ENCODE measurements at places on chromosomes 1 and 21.

DNA sequence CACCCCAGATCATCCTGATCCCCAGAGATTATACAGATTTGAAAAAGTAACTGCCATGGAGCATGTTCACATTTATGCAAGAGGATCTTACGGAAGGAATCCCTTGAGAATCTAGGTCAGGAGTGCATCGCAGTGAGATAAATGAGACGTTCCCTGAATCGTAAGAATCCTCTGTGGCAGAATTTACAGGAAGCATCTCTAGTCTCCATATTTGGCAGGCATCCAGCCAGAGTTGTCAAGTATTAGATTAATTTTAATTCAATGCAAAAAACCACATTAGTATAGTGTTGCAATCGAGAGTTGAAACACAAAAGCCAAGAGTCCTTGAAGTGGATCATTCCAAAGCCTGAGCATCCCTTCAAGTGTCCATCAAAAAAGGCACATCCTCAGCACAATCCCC lies 100.8 kb downstream of the RRAGC start:
- no peak for DNase-seq

GRCh38 chr1:42379794-42380585 lies 602 bp upstream of the RIMKLA start:
- DNase-seq: no peak

- no peak for DNase-seq
Observed at GRCh38 chr1:21491488-21492355, 17.5 kb upstream of the ALPL start.

GRCh38 chr1:164564378-164564777 lies 5.4 kb downstream of the PBX1 start:
- no peak for DNase-seq

DNA sequence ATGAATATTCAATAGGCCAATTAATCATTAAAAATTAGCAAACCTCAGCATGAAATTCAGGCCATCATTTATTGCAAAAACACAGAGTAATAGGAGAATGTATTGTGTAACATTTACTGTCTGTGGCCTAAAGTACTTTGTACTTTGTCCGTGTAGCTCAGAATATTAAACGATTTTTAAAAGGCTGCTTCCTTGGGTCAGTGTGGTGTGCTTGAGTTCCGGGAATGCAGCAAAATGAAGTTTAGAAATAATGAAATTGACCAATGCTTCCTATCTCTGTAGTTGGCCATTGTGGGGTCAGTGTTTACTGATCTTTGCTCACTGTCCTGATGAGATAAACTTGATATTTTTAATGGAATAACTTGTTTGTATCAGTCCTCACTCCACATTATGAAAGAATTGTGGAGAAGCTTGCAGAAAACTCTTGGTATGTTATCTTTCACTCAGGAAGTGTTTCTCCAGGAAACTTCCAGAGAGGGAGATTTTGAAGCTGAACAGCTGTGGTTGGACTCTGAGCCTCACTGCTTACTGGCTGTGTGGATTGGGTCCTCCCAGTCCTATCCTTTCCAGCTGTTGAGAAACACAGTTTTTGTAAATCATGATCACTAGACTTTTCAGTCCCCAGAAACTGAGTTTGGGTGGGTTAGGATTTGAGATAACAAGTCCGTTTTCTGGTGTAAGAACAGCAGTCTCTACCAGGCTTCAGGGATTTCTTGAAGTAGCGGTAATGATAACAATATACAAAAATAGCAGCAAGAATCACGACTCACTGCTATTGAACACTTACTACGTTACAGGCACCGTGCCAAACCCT lies 19.2 kb upstream of the MTARC1 start:
- DNase-seq: no peak

DNA sequence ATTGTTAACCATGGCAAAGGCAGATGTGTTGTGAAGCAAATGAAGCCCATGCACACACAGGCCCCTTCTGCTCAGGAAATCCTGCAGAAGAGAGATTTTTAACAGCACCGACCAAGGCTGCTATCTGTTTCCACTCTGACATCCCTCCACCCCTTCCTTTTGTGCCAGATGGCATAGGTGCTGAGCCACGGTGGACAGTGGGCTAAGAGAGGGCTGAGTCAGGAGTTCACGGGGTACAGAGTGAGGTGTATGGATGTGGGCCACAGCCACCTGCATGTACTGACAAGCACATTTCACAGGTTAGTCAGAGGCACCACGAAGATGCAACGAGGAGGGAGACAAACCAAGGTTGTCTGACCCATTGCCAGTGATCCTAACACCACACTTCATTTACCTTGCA lies 9.5 kb downstream of the RSPH1 start:
- DNase-seq: no peak

- no peak for DNase-seq
Observed at GRCh38 chr1:42941640-42942330, 16.9 kb downstream of the SLC2A1 start.

DNA sequence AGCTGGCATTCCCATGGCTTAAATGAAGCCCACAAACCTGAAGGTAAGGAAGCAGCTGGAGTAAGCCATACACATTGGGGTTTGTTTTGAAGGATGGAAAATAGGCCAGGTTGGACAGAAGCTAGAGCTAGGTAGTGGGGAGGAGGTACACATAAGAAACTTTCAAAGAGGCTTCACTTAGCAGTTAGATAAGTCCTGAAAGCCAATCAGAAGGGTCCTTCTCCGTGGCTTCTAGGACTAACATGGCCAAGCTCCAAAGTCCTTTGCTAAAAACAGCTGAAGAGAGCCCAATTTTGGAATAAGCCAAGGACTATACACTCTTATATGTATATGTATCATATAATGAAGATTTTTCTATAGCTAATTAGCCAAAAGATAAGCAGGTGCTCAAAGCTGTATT lies 1.8 kb downstream of the EYA3 start:
- no peak for DNase-seq

DNA sequence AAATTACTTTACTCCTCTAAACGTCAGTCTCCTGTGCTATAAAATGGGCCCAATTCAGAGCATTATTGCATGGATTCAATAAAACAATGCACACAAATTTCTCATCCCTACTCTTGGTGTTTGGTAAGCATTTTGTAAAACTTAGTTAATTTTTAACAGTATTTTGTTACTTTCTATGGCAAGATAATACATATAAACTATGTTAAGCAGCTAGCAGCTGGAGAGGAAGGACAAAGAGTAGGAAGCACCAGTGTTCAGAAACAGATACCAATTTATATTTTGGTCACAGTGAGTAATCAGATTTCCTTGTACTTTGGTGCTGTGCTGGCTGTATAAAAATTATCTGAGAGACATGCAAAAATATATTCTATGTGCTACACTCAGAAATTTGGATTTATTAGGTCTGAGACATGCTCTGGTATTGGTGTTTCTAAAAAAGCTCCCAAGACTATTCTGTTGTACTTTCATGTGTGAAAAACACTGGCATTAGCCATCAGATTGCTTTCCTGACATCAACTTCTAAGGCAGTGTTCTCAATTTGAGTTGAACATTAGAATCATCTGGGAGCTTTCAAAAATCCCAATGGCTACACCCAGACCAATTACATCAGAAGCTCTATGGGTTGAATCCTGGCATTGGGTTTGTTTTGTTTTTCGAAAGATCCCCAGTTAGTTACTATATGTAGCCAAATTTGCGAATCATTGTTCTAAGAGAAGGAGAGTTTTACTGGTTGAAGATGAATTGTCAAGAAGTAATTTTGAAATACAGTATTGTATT lies 100.3 kb upstream of the C1orf87 start:
- no peak for DNase-seq

- DNase-seq: no peak
Observed at GRCh38 chr1:201983380-201983805, 945 bp downstream of the RNPEP start.

- no peak for DNase-seq
Observed at GRCh38 chr1:64775113-64775512, 30.2 kb downstream of the RAVER2 start.

GRCh38 chr1:151993084-151993733 lies 450 bp downstream of the S100A10 start:
- DNase-seq: no peak

DNA sequence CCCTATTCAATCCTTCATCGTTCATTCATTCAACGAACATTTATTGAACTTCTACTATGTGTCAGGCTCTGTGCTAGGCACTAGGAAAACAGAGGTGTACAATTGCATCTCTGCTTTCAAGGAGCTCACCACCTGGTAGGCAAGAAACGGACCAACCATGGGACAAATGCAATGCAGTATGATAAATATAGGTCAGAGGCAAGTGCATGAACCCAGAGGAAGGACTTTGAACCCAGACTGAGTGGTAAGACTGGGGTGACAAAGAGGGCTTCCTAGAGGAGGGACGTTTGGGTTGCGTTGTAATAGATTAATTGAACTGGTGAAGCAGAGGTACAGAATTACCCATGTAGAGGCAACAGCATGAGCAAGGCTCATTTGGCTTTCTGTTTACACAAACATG lies 16.4 kb downstream of the CD2 start:
- DNase-seq: no peak

- no peak for DNase-seq
Observed at GRCh38 chr1:243814718-243815117, 35.3 kb downstream of the AKT3 start.

DNA sequence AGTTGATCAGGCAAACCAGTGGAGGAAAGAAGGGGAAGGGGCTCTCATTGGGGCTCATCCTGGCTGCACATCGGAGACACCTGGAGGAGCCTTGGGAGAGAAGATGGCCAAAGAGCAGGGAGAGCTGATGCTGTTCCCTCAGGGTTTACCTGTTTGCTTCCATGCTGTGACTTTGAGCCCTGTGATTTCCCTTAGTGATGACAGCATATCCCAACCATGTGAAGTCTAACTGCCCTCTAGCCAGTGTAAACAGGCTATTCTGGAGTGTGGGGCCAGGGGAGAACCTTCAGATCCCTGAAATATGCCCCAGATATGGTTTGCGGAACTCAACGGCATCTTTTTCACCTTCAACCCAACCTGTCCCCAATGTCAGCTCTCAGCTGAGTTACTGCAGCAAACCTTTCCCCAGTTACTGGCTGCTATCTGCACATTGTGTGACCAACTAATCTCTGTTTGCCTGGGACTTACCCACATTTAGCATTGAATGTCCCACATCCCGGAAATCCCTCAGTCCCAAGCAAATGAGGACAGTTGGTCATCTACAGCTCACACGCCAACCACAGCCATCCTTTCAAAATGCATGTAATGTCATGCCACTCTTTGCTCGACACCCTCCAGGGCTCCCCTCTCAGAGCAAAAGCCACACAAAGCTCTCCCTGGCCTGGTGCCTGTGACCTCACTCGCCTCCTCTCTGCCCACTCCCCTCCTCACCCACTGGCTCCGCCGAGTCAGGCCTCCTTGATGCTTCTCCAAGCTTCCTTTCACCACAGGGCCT lies 242.3 kb downstream of the KCNJ6 start:
- DNase-seq: no peak

- DNase-seq: no peak
Observed at GRCh38 chr1:208024406-208024805, 113.5 kb upstream of the CD34 start.

GRCh38 chr1:11483581-11484320 lies 4.8 kb downstream of the DISP3 start:
- DNase-seq: no peak

DNA sequence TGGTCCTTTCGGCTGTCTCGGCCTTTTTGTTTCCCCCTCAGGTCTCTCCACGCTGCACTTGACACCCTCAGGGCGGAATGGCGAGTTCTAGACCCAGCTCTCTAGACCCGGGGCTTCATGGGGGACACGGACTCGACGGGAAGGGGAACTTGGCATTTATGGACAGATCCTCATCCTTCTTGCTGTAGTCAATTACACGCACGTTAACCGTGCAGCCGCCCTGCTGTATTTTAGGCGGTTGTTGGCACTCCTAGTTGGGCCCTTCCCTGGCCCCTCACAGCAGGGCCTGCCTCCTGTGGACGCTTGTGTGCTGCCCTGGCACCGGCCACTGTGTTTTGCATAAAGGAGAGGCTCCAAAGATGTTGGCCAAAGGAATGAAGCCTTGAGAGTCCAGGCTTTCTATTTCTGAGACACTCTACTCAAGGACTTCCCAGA lies 558 bp upstream of the BTG3 start:
- no peak for DNase-seq

DNA sequence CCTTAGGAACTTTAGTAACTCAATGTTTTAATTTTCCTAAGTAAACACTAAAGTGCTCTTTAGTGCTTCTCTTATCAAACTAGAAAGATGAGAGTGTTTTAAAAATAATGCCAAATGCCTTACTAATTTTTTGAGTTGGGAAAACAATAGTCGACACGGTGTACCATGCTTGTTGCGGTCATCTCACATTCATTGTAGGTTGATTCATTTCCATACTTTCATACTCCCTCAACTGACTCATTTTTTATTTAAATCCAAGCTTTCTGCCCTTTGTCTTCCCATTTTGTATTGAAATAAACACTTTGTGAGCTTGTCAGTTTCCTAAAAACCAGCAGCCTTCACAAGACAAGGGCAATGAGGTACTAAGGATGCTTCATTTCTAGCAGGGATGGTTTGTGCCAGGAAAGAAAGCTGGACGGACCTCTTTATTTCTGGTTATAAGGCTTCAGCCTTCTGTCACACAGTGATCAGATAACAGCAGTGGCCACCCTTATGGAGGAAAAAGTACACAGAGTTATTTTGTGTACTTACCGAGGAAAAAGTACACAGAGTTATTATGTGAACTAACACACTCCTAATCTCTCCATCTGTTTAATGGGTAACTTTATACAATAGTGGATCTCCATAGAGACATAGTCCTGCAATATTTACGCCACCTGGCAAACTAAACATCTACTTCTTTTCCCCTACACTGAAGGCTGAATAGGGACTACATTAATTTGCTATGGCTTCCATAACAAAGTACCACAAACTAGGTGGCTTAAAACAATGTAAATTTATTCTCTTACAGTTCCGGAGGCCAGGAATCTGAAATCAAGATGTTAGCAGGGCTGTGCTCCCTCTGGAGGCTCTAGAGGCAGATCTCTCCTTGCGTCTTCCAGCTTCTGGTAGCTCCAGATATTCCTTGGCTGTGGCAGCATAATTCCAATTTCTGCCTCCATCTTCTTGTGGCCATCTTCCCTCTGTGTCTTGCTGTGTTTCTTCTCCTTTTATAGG lies 13.0 kb upstream of the CCDC190 start:
- DNase-seq: no peak

GRCh38 chr1:25451908-25452307 lies 21.2 kb downstream of the MACO1 start:
- no peak for DNase-seq

GRCh38 chr1:192682335-192682734 lies 46.4 kb downstream of the RGS13 start:
- no peak for DNase-seq

DNA sequence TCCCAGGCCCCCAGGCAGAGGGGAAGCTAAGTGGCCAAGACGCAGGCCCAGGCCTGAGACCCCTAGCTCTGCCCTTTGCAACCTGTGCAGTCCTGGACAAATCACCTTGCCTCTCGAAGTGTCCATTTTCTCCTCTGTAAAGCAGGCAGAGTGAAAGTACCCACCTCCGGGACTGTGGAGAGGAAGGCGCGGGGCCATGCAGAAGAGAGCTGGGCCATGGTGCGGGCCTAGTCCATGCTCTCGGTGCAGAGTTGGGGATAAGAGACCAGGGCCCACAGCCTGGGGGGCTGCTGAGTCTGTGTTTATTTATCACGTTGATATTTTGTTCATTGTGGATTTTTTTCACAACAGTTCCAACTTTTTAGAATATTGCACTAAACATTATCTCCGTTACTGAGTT lies 160.2 kb upstream of the VAMP3 start:
- DNase-seq: no peak

All from NCI-H1048 (cell line).